HS-27A (cell line): ENCODE measurements at places on chromosomes 12 and 14.

DNA sequence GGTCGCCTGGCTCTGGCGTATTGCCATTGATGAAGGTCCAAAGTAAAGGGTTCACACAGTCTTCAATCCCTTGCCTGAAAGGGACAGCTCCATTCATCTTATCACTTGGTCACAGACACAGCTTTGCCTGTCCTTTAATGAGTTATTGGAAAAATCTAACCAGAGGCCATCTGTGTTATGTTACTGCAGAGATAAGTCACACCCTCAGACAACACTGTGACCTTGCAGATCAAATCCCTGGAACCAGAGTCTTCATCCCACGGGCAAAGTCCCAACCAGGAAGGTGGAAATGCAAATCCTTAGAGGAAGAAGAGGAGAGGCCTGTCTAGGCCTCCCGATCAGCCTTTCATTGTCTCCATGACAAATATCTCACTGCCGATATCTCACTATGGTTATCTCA lies 68.3 kb upstream of the SCN8A start:
- DNase-seq = no peak

DNA sequence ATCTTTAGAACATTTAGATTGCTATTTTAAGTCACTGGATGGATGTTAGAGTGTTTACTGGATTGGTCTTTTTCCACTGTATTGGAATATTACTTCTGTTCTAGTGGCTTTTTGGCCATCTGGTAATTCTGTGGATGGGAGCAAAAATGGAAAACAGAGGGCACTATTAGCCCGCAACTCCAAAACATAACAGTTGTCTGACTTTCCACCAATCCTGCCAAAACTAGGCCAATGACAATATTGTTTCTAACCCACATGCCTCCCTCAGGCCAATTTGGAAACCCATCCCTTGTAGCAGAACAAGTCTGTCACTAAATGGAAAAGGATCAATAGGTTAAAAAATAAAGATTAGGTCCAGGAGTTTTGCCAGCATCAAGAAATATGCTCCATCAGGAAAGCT lies 97.8 kb downstream of the ETNK1 start:
- no peak for DNase-seq

DNA sequence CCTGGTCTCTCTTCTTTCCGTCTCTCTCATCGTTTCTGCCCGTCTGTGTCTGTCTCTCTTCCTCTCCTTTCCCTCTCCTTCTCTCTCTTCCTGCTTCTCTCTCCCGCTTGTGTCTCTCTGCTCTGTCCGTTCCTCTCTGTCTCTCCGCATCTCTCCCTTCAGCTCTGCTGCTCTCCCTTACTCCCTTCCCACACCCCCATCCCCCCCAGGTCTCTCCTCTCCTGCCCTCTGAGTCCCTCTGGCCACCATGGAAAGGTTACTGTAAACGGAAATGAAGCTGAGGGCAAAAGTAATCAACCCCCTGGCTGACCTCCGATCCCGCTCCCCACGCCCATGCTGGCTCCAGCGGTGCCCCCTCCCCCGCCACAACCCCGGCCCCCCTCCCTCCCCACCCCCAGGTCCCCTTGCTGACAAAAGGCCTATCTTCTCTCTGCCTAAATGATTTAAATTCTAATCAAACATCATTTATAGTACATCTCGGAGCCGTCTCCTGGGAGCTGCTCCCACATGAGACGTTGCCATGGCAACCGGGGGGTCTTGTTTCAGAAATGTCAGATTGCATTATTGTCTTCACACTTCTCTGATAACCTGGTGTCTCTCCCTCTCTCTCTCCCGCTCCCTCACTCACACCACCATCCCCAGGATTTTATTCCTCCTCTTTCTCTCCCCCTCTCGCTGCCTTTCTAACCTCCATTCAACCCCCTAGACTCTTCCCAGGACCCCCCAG lies 203.8 kb downstream of the RBM19 start:
- no peak for DNase-seq

DNA sequence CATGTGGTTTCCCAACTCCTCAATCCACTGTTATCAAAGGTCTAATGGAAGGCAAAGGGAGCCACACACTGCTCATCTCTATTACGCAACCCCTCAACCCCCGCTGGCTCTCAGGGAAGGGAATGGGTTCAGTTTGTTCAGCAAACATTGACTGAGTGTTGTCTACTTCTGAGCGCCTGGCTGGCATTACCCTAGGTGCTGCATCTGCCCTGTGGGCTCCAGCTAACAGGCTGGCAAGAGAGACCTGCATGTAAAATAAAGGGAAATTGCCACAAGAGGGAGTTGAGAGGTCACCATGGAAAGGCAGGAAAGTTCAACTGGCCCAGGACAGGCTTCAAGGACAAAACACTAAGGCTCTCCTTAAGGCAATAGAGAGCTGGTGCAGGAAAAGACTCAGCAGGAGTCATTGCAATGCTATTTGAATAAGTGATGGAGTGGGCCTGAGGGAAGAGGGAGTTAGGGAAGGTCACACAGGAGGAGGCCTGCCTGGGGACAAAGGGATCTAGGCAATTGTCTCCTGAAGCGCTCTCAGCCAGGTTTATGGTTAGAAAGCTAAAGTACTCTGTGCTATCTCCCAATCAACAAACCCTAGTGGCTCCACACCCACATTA lies 5.5 kb upstream of the ZNF740 start:
- no peak for DNase-seq

DNA sequence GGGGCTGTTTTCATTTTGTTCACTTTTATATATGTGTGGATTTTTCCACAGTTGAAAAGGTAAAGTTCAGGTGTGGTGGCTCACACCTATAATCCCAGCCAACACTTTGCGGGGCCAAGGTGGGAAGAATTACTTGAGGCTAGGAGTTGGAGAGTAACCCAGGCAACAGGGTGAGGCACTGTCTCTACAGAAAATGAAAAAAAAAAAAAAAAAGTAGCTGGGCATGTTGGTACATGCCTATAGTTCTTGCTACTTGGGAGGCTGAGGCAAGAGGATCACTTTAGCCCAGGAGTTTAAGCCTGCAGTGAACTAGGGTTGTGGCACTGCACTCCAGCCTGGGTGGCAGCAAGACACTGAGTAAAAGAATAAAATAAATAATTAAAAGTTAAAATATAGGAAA lies 326.5 kb downstream of the NAV3 start:
- no peak for DNase-seq

DNA sequence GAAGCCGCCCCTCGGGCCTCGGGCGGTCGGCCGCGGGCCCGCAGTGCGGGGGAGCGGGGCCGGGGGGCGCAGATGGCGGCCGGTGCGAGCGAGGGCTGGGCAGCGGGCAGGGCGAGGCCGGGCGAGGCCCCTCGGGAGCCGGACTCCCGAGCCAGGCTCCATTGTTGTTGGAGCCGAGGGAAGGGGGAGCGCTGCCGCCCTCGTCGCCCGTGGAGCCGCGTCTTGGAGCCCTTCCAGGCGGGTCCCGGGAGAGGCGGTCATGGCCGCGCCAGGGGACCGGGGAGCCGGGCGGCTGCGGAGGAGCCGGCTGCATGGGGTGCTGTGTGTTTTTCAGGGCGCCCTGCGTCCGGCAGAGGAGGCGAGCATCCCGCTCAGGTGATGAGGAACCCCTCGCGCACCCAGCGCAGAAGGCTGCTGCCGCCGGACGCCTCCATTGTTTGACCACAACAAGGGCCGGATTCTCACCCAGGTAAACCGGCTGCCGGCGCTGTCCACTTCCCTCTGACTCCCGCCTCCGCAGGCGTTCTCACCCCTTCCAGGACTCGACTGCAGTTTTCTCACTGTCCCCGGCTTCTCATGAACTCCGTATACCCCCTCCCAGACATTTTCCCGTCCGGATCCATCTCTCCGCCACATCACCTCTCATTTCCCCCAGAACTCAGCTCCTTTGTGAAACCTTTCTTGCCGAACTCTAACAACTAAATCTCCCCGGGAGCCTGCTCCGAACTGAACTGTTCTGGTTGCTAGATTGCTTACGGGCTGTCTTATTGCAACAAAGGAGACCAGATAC lies 732 bp downstream of the ZNF664 start:
- DNase-seq = no peak

- DNase-seq = no peak
Measured at GRCh38 chr14:50783563-50783962, 47.4 kb downstream of the NIN start.

DNA sequence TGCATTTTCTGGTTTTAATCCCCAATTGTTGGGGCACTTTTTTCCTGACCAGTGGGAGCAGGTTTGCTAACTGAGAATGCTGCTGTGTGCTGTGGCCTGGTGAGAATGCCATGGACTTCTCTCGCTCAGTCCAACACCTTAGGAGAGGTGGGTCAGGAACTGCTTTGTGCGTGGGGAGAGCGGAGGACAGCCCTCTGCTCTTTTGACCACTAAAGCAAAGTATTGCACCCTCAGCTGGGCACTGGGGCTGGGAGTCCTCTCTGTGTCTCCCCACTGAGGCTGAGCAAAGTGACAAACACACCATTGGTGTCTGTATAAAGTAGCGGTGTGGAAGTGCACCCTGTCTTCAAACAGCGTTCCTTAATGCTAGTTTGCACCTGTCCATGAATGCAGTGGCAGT lies 136.2 kb downstream of the SAMD4A start:
- no peak for DNase-seq

- DNase-seq = no peak
Measured at GRCh38 chr14:47935332-47935731, 259.9 kb upstream of the MDGA2 start.
